ENCODE measurements at places on chromosomes 4 and X.

DNA sequence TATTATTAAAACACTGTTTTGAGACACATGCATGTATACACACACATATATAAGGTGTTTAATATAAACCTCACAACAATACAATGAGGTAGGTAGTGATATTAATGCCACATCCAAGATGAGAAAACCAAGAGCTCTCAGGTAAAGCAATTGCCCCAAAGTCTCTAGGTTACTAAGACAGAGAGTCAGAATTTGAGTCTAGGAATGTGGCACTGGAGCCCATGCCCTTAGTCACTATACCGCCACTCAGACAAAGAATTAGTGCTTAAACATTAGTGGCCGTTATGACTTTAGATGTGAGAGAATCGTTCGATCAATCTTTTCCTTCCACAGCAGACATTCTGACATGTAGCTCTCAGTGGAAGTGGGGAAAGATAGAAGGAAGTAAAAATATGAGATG, 108.2 kb upstream of the ACSL4 start:
- DNase-seq, result no peak

- no peak for DNase-seq
Observed at GRCh38 chr4:38610966-38611431, 53.0 kb upstream of the KLF3 start.

GRCh38 chrX:19912-20571, 261.1 kb upstream of the PLCXD1 start:
- DNase-seq, result no peak

GRCh38 chr4:40669504-40669903, 39.8 kb upstream of the RBM47 start:
- DNase-seq, result no peak

GRCh38 chrX:113274345-113274744, 433.7 kb upstream of the AMOT start:
- DNase-seq, result no peak

DNA sequence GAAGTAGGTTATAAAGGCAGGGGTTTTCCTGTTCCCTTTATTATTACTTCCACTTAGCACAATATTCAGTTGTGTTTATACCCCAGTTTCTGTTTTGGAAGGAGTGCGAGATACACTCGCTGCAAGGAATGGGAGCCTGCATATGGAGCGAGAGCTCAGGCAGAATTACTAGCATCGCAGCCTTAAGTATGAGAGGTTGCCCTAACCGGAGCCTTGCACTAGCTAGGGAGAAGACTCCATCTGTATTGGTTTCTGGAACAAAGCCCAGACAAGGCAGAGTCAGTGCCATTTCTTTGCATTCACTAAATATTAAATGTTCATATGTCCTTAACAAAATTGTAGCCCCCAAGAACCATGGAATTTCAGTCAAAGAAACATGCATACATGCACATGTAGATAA, 6.2 kb upstream of the DCTD start:
- DNase-seq, result no peak

Measured in T47D (cell line).